ENCODE measurements at places on chromosomes 16 and 17.

DNA sequence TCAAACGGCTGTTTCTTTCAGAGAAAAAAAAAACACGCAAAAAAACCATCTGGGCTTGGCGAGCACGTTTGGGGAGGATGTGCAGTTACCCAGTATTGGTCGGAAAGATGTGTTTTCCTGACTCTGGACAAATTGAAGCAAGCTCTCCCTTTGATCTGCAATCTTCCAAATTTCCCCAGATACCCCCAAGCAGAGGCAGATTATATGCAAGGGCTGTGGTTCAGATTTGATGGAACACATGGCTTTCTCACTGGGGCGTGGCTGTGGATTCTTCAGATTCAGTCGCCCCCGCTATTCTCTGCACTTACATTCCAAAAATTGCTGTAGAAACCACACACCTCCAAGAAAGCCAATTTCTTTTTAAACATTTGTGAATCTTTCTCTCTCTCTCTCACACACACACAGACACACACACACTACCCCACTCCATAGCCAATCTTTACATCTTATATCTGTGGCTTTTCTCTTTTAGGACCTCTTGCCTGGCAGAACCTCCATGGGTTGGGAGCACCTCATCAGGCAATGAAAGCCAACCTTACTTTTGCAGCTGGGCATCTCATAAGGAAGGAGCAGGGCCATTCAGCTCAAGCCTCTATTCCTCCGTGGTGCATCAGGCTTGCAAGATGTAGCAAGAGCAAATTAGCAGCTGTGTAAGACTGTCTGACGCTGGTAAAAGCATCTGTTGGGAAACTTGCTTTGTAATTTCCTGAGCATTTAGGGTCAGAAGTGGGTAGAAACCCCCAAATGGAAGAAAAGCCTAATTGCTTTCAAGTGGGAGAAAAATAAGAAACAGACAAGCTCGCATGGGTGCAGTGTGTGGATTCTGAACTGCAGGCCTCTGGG is 103.9 kb upstream of the FAM20A start:
- DNase-seq = no peak

DNA sequence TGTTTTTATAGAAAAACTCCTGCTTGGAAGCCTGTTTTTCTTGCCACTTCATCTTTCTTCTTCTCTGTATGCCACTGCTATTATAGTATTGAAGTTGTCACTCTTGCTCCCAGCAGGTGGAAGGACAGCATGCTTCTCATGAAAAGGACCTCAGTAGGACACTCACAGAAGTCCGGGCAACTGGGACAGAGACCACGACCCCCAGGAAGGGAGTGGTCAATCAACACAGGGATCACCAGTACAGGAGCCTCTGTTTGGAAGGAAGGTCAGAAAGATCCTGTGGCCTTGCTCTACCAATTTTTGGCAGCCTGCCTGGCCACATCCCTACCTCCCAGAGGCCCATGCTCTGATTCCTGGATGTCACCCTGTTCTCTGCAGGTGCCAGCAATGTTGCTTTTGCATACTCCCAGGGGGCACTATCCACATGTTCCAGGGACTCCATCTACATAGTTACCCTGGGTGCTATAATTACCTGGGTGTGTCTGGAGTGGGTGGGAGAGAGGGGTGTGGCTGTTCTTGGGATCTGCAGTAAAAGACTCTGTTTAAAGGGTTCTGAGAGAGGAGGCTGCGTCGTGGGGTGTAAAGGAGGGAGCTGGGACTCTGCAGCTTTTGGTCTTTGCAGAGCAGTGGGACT is 13.7 kb upstream of the AKAP10 start:
- DNase-seq = no peak

- DNase-seq = no peak
Measured at GRCh38 chr17:4087911-4088693, 54.7 kb downstream of the ZZEF1 start.

DNA sequence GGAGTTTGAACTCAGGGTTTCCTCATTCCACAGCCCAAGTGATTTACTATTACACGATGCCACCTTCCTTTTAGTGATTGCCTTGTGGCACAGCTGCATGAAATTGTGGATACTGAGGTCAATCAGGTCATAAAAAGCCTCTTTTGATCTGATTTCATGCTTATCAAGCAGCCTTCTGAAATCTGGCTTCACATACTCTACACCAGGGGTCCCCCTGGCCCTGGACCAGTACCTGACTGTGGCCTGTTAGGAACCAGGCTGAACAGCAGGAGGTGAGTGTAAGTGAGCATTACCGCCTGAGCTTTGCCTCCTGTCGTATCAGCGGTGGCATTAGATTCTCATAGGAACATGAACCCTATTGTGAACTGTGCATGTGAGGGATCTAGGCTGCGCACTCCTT is 13.8 kb downstream of the SLFN5 start:
- DNase-seq = no peak

- no peak for DNase-seq
Measured at GRCh38 chr17:34314279-34314678, 5.0 kb upstream of the CCL8 start.

GRCh38 chr17:44633998-44634397 is 22.3 kb upstream of the MEIOC start:
- DNase-seq = no peak

DNA sequence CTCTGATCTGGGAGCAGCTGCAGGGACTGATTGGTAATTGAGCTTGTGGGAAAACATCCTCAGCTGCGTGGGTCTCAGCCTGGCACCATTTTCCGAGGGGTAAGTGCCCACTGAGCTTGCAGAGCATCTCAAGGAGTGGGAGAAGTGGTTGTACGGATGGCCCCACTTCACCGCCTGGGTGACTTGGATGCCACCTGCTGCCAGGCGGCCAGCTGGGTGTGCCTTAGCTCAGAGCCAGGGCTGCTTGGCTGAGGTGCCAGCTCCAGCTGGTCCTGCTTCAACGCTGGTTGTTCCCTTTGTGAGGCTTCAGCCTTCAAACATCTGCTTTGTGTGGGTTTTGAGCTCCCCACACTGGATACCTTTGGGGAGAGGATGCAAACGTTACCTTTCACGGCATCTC is 482.7 kb upstream of the EEF2KMT start:
- no peak for DNase-seq

GRCh38 chr16:57532266-57532625 is 4.1 kb downstream of the CCDC102A start:
- DNase-seq = peak; percentile 50

- no peak for DNase-seq
Measured at GRCh38 chr16:48011878-48012658, 143.7 kb downstream of the ABCC12 start.

DNA sequence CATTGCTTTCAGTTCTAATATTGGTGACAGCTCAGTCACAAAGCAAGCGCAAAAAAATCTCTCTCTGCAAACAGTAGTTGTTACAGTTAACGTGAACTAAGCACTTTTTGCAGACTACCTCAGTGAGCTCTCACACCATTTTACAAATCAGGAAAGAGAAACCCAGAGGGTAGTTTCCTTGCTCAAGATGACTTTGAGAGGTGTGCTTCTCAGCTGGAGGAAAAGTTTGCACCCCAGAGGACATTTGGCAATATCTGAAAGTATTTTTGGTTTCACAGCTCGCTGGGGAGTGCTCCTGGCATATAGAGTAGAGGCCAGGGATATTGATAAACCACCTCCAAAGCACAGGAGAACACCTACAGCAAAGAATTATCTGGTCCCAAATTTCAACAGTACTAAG is 741.1 kb upstream of the EEF2KMT start:
- DNase-seq = no peak

DNA sequence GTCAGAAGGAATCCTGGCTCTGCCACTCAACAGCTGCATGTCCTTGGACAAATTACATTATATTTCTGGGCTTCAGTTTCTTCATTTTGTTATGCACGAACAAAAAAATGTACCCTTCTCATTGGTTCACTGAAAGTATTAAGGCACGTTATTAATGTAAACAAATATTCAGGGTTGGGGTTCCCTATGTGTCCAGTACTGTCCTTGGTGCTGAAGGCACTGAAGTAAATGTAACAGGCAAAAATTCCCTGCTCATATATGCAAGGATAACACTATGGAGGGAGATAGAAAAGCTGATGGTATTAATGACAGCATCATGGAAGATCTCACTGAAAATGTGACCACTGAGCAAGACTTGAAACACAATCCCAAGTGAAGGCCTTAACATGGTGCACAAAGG is 386.6 kb downstream of the XYLT1 start:
- no peak for DNase-seq

GRCh38 chr17:81302861-81303333 is 7.8 kb upstream of the SLC38A10 start:
- no peak for DNase-seq

DNA sequence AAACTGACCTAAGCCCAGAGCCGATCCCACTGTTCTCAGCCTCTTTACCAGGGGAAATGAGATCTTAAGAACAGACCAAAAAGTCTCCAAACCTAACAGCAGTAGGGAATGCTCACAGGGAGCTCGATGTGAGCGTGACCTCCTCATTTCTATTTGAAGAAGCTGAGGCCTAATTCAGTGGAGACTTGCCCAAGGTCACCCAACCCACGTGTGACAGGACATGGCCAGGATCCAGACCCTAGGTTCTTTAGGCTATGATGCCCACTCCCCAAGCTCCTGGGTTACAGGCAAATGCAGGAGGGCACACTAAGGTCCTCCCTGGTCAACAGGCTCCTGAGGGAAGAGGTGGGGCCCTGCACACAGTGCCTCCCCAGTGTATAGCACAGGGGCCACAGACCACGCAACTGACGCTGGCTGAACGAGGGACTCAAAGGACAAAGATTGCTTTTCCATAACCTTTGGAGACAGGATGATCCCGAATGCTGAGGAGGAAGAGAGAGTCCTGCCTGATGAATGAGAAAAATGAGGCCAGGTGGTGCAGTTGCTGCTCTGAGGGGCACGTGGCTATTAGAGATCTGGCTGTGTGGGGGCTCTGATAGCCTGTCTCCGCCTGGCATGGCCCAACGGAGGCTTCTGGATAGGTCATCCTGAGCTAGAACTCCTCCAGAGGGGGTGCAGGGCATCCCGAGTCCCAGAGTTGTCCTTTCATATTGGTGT is 24.0 kb downstream of the MAP3K14 start:
- no peak for DNase-seq

- no peak for DNase-seq
Measured at GRCh38 chr16:67063008-67063407, 34.1 kb downstream of the CBFB start.

GRCh38 chr16:54510685-54511221 is 224.2 kb upstream of the IRX3 start:
- no peak for DNase-seq

- DNase-seq = no peak
Measured at GRCh38 chr17:70310221-70310672, 140.9 kb downstream of the KCNJ2 start.

GRCh38 chr16:27724482-27725235 is 174.7 kb downstream of the KATNIP start:
- peak; percentile 66 for DNase-seq

DNA sequence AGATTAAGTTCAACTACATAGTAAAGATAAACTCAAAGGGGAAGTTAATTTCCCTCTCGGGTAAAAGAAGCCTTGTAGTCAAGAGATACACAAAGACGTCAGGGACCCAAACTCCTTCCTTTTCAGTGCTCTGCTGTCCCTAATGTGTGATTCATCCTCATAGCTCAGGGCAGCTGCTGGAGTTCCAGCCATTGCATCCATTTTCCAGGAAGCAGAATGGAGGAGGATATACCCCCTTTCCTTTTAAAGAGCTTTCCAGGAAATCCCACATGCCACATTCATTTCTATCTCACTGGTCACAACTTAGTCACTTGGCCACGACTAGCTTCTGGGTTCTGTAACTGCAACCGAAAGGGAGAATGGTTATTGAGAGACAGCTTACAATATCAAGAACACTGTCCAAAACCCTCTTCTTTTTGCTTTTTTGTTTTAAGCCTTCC is 95.3 kb downstream of the SOCS1 start:
- DNase-seq = no peak

- DNase-seq = no peak
Measured at GRCh38 chr17:69218986-69219385, 9.6 kb downstream of the ABCA10 start.

DNA sequence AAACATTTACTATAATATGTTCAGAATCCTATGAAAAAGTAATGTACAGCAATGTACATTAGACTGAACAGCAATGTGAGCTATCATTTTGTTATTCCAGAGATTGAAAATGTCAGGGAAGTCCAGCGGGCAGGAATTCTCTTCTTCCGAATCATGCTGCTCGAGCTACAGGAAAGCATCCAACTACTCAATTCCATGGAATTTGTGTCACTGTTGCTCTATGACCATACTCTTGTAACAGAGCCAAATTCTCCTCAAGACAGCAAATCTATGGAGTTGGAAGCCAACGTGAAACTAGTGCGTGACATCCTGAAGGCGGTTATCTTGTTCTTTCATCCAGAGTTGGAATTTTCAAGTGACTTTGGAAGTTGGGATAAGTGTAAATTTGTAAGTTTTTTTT is 24.8 kb upstream of the NSRP1 start:
- no peak for DNase-seq

GRCh38 chr17:6596941-6597340 is 40.6 kb upstream of the PITPNM3 start:
- no peak for DNase-seq

GRCh38 chr17:68351395-68351794 is 60.1 kb downstream of the ARSG start:
- DNase-seq = no peak

GRCh38 chr16:58031016-58031800 is 5.7 kb downstream of the MMP15 start:
- no peak for DNase-seq

DNA sequence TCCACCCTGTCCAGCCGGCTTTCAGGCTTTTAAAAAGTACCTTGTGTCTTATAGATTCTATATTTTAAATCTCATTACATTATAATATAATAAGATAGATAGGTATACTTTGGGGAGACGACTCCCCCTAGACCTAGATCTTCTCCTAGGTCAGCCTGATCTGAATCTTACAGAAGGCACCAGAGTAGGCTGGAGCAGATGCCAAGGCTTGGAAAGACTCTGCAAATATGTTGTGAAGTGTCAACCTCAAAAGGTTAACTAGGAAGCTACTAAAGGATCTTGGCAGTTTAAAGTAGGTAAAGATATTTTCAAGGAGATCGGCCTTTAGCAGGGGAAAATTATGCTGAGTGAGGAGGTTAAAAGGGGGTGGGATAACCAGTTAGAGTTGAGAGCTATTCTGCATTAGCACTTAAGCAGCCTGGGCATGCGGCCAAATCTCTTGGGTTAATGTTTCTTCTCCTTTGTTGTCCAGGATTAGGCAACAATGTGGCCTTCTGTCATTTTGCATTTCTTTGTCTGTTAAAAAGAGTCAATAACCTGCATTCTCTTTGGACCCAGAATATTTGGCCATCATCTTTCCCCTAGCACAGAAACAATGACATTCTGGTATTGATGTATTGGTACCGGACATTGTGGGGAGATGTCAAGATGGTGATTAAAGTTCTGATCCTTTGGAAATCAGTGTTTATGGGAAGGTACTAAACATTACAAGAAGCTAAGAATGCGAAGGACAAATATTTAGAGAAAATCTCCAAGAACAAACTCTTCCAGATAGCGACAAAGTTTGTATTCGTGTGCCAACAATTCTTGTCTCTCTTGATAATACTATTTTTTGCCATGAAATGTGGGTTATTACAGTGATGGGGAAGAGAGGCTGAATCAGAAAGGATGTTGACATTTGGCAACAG is 51.2 kb upstream of the DHX40 start:
- DNase-seq = peak; percentile 49

- no peak for DNase-seq
Measured at GRCh38 chr16:69035375-69035774, 70.1 kb upstream of the HAS3 start.

All from LNCaP clone FGC (cell line).